ENCODE measurements at places on chromosomes 3 and 15.

GRCh38 chr15:65101411-65101890 lies 13.5 kb downstream of the UBAP1L start:
- no peak for DNase-seq

DNA sequence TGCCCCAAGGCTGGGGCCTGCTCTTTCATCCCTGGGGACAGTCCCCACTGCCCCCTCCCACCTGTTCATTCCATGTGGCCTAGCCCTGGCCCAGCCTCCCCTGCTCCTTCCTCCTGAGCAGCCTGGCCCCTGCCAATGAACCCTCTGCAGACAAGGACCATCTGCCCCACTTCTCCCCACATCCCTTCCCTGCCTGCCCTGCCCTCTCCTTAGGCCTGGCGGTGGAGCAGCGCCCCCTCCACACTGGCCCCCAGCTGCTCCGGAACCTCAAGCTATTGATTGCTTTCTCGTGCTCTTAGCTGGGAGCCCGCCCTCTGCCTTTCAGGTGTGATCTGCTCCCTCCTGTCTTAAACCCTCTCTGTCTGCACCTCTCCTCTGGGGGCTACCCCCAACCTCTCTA lies 8.0 kb downstream of the PLXNA1 start:
- no peak for DNase-seq

DNA sequence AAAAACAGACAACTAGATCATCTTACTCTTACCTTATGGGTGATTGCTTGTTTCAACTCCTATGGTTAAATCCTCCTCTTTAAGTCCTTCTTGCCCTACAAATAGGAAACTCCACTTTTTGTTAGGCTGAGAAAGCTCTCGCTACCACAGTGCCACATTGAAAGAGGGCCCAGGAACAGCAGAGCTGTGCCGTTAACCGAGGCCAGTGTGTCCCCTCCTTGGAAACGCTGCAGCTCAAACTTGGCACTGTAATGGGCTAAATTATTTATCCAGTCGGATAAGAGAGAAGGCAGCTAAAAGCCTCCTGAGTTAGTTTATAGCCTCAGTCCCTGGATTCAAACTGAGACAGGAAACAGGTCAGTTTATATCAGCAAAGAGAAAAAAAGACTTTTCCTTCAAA lies 46.1 kb downstream of the KBTBD12 start:
- DNase-seq, result no peak

DNA sequence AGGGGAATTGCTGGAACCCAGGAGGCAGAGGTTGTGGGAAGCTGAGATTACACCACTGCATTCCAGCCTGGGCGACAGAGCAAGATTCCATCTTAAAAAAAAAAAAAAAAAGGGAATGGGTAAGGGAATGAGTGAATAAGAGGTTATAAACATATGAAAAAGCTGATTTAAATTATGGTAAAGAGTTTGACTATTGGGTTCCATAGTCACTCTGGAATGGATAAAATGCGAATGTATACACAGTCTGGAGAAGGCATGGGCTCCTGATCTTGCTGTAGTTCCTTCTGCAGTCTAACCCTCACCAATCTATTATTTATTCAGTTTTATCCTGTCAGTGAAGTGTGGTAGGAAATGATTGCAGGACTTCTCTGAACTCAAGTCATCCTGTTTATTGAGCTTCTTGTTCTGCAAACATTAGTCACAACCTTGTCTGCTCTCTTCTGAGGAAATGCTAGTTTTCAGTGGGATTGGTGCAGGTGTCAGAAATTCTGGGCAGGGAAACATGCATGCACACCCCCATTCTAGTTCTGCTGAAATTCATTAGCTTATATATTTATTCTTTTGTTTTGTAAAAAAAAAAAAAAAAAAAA lies 190.9 kb upstream of the CFAP20DC start:
- no peak for DNase-seq

DNA sequence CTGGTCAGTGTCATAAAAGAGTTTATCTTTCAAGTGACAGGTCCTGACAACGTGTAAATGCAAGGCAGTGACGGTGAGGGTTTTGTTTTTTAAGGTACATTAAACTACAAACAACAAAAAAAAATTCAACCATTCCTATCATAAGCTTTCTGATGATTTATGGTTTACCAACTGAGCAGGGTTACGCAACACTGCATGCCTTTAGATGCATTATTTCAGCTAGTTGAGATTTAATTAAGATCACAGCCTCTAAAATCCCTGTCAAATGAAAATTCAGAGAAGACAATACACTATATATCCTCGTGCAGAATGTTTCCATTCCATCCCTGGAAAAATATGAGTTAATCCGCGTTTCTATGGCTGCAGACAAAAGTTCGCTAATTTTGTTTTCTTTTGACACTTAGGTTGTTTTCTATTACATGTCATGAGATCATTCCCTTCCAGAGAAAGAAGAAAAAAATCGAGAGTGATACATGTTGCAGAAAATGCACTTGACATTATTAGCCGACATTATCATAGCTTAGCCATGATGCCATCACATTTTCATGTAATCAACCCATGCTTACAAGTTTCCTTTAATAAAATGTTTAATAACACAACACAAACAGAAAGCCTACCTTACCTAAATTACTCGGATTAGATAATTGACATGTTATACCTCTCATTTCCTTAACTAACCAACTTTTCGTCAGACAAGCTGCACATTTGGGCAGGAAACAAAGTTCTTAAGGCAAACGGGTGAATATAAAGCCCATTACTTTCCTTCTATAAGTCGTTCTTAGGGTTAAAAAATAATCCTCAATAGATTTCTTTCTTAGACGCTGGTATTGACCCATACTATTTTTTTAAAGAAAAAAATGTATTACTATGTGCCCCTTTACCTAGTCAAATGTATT lies 521.2 kb downstream of the FOXP1 start:
- no peak for DNase-seq

DNA sequence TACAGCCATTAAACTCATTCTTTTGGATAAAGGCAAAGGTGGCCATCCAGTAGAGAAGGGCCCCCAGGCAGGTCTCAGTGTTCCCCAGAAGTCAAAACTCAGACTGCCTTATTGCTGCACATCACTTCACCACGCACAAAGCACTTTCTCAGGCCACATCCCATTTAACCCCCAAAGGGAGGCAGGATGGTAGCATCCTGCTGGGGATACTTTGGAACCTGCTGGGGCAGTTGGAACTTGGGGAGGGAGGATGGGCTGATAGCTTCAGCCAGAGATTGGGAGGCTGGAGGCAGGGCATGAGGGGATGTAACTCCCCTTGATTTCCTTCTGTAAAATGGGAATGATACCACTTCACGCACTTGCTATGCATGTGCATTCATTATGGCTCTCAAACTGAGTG lies 5.0 kb downstream of the ITPKA start:
- DNase-seq, result no peak

- no peak for DNase-seq
Measured at GRCh38 chr3:141268306-141268705, 36.7 kb downstream of the PXYLP1 start.

- DNase-seq, result no peak
Measured at GRCh38 chr3:155079468-155079745, 712 bp upstream of the MME start.

- DNase-seq, result no peak
Measured at GRCh38 chr15:78405336-78405924, 32.6 kb upstream of the IREB2 start.

GRCh38 chr15:53759411-53759931 lies at the start of gene WDR72:
TSS of gene WDR72 (minus strand) at chr15:53759663. CDS start at chr15:53733149, 26,514 bp downstream.
- peak; percentile 9 for DNase-seq

- DNase-seq, result no peak
Measured at GRCh38 chr3:58647381-58648141, 19.0 kb downstream of the FAM3D start.

DNA sequence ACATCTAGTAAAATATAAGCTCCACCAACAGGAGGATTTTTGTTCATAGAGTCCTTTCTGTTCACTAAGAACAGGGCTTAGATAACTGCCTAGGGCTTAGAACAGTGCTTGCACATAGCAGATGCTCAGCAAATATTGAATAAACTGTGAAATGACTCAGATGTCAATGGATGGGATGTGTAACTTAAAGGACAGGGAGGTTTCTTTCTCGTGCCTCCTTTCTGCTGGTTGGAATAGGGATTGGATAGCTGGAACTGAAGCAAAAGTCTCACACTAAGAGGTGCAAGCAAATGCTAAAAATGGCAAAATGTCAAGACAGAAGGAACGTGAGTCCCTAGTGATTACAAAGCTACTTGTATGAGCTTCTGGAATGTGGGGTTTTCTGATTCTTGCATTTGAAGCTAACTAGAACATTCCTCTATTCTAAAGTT lies 392.8 kb upstream of the WNT5A start:
- no peak for DNase-seq

- DNase-seq, result peak; percentile 13
Measured at GRCh38 chr3:87900061-87900460, 158.7 kb downstream of the CGGBP1 start.

DNA sequence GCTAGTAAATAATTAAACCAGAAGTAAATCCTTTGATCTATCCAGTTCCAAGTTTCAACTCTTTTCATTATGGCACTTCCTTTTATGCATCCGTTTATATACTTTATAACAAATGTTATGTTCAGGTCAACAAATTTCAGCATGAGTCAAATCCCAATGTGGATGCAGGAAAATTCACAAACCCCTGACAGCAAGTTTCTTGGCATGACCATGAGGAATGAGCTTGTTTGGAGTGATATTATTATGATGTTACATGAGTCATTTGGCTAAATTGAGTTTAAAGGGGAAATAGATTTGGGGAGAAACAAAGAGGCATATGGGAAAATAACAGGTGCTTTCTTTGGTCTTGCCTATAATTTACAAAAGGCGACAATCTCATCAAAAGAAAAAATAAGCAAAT lies 32.1 kb upstream of the KCNMB2 start:
- no peak for DNase-seq

- no peak for DNase-seq
Measured at GRCh38 chr15:63264688-63265293, 12.6 kb upstream of the APH1B start.

- DNase-seq, result no peak
Measured at GRCh38 chr3:195794708-195795107, 17.0 kb downstream of the MUC4 start.

DNA sequence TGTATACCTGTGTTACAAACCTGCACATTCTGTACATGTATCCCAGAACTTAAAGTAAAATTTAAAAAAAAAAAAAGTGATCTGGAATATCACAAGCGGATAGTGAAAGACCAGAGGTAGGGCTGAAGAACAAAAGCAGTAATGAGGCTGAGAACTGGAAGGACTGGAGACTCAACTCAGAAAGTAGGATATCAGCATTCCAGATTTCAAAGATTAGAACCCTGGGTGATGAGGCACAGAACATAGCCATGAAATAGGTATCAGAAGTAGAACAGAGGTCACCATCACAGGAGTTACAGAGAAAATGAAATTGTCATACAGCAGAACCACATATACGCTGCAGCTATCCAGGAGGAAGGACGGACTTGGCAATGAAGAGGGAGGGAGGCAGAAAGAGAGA lies 56.1 kb downstream of the ACAP2 start:
- no peak for DNase-seq

DNA sequence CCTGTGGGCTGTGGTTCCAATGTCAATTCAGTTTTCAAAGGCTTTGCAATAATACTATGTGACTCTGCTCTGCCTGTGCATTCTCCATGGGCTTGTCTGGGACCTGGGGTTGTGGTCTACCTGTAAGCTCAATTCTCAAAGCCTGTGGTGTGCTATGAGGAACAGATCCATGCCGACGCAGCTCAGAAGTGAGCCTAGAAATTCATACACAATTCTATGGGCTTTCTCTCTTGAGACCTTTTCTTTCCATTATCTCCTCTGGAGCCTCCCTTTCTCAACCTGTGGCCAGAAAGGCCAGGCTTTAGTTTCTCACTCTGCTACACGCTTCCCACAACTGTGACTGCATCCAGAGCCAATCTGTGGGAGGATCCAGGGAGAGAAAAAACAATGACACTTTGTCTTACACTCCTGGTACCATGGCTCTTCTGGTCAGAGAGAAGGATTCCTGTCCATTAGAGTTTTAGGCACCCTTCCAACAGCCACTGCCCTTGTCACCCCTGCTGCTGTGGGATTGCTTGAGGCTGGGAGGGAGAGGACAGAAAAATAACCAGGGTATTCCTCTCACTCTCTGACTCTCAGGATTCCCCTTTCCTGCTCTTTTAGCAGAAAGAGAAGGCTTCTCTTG lies 34.1 kb upstream of the KLF13 start:
- DNase-seq, result no peak

GRCh38 chr15:77426871-77427270 lies 6.2 kb downstream of the HMG20A start:
- no peak for DNase-seq

DNA sequence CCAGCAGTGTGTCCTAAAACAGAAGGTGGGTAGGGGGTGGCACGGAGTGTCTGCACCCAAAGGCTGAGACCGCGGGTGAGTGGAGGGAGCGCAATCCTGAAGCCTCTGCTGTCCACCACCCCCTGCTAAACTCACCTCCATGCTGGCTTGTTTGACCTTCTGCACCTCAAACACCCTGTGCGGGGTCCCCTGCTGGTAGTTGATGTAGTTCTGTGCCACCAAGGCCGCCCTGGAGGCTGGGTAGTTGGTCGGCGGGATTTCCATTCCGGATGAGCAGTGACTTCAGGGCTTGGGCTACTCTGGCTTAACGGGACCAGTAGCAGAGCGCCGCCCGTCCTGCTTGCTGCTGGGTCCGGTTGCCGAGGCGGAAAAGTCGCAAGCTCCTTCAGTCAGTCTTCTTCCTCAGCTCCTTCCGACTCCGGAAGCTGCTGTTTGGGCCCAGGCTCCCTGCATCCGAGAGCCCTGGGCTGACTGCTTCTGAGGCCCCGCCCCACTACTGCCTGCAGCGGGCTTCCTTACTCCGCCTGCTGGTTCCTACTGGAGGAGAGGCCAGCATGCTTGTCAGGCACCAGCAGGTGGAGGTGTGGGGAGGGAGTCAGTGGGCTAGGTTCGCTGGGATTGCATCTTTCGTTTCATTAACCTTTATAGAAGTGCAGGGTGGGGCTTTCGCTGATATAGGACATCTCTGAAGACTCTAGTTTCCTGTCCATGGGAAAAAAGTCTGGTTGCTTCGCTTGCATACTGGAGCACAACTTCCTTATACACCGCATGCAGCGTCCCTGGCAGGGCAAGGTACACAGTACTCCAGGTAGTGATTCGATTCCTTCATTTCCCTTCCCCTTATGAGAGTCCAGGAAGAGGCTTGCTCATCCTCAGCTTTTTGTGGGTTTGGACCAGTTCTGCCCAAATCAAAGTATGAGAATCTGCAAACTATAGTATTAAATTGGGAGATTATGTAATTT lies at the start of gene LXN:
LXN (minus strand) TSS at position 434 of the 962 bp plus-strand sequence; CDS start at position 264, 170 bp downstream.
- DNase-seq, result peak; percentile 94

- no peak for DNase-seq
Measured at GRCh38 chr15:32825219-32825618, 107.4 kb downstream of the GREM1 start.

- no peak for DNase-seq
Measured at GRCh38 chr3:46266598-46266997, 24.3 kb downstream of the CCR3 start.

- no peak for DNase-seq
Measured at GRCh38 chr3:128060473-128061381, 8.5 kb downstream of the SEC61A1 start.

DNA sequence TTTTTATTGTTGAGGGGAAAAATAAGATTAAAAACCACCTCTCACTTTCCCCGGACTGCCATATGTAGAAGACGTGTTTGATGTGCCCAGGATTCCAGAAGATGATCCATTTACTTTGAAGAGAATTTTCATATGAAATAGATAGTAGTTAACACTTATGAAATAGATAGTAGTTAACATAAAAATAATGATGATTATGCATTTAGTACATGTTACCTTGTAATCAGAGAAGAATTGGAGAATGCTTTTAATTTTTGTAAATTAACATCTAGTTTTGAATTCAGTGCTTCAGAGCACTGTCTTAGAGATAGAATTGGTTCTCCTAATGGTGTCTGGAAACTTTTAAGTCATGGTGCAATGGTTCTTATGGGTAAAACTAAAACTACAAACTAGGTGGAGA lies 46.1 kb upstream of the CRTC3 start:
- DNase-seq, result no peak

GRCh38 chr3:42505128-42505848 lies 2.8 kb downstream of the VIPR1 start:
- peak; percentile 79 for DNase-seq
